ENCODE measurements at places on chromosomes 6 and 20.

DNA sequence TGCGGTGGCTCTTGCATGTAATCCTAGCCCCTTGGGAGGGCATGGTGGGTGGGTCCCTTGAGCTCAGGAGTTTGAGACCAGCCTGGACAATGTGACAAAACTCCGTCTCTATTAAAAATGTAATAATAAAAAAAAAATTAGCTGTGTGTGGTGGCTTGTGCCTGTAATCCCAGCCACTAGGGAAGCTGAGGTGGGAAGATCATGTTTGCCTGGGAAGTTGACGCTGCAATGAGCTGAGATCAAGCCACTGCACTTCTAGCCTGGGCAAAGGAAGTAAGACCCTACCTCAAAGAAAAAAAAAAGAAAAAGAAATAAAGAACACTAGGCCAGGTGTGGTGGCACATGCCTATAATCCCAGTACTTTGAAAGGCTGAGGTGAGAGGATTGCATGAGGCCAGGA is 4.5 kb upstream of the SAMHD1 start:
- DNase-seq, result no peak

GRCh38 chr6:77740380-77740779 is 87.5 kb downstream of the MEI4 start:
- peak; percentile 6 for DNase-seq

GRCh38 chr6:125789167-125789566 is 1.6 kb upstream of the NCOA7 start:
- DNase-seq, result no peak

GRCh38 chr20:41376349-41376748 is 9.7 kb upstream of the EMILIN3 start:
- no peak for DNase-seq

- DNase-seq, result peak; percentile 29
These were observed 4.2 kb downstream of the PRSS16 start for GRCh38 chr6:27251606-27252251.

- peak; percentile 61 for DNase-seq
These were observed 224.8 kb upstream of the MARCKS start for GRCh38 chr6:113632220-113632864.

DNA sequence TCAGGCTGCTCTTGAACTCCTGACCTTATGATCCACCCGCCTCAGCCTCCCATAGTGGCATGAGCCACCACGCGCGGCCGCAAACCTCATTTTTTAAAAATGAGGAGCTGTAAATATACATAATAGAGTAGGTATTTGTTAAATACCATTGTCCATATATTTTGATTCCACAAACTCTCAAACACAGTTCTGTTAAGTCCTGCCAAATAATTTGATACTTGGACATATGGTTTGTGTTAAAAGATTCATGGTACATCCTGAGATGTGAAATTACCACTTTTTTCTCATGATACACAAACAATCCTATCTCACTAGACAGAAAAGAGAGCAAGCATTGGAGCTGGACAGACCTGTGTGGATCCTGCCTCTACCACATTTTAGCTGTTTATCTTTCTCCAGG is 334.1 kb upstream of the KCNQ5 start:
- DNase-seq, result peak; percentile 12

DNA sequence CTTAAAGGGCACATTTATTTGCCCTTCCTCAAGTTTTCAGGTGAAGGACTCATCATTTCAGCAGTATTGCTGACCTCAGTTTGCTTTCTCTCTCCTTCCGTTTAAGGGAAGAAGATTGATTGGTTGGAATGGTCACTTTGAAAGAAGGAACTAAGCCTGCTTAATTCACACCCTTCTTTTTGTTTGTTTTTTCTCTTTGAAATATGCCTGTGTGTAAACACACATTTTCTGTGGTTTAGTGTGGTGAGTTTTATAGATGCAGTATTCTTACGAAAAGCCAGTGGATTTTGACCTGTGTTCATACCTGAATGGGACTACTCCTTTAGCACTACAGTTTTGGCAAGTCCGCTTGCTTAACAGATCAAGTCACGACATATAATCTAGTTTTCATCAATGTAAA is 548.8 kb upstream of the EPHA7 start:
- no peak for DNase-seq

- DNase-seq, result no peak
These were observed 410 bp downstream of the SYNE1 start for GRCh38 chr6:152636609-152637295.

DNA sequence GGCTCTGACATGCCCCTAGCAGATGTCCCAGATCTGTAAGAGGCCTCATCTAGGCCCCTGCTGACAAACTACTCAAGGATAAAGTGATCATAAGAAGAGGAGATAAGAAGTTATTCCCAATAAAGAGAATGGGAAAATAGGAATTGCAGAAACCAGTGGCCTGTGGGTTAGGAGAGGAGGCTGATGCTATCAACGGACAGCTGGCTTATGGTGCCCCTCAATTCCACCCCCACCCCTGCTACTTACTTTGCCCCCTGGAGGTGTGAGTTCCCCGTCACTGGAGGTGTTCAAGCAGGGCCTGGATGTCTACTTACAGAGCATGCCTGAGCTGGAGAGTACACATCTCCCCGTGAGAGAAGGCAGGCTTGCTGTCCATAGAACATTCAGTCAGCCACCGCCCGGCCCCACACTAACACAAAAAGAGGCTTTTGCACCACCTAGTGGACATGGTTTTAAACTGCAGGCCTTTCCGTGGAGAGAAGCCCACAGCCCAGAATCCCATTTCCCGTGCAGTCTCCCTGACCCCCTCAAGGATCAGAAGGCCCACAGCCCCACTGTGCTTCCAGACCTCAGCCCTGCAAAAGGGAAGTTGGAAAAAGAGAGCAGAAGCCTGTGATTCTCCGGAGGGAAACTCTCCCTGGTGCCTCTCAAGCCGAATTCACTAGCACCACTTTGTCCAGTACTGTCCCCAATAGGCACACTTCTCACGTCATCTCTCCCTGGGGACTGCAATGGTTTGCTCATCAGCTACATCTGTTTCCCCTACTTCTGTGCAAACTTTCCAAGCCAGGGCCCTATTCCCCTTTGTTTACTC is 23.8 kb upstream of the BNIP5 start:
- peak; percentile 51 for DNase-seq

DNA sequence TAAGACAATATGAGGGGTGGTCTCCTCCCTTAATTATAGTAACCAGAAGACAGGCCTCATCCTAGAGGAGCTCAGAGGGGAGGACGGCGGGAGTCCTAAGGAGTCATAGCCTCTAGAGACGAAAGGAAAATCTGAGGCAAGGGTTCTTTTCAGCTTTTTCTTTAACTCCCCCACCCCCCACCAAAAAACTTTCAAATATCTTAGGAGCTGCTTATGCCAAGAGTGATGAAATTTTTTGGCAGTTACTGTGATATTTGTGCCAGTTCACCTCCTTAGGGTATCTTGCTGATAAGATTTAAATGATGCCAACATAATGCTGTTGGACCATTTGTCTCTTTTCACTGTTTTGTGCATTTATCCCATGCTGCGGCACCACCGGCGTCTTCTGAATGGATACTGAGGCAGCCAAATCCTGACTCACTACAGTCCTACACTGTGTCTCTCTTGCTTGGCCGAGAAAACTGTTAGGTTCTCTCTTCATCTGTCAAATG is 44.5 kb upstream of the DSE start:
- no peak for DNase-seq

DNA sequence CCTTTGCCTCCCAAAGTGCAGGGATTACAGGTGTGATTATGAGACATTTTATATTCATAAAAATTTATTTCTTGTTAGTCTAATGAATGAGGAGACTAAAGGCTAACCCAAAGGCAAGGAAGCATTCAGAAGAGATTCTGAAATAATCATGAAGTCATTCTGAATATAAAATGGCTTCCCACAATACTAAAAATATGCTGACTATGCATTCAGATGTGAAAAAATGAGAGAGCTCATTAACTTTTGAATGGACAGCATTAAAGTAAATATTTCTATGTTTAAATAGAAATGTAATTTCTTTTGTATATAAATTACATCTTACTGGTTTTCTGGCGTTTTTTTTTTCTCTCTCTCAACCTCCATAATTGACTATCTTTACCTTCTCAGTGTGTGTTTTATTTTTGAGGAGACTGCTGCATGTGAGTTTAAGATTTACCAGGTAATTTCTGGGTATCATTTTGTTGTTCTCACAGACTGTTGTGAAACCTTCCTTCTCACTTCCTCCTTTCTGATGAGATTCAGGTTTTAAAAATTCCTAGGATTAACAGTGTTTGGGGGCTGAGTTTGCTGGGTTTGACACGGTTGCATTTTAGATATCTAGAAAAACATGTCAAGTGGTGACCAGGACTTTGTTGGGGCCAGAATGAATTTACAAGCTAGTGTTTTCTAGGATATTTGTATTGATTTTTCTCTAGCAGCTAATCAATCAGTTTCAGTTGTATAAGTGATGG is 316.6 kb downstream of the CDKAL1 start:
- DNase-seq, result no peak

GRCh38 chr6:91718198-91718597 is 1131.3 kb upstream of the MAP3K7 start:
- DNase-seq, result no peak

GRCh38 chr20:33518071-33518470 is 28.2 kb downstream of the CBFA2T2 start:
- DNase-seq, result no peak

GRCh38 chr20:41091927-41092326 is 45.4 kb upstream of the PLCG1 start:
- no peak for DNase-seq

- DNase-seq, result no peak
These were observed 105.1 kb downstream of the UTRN start for GRCh38 chr6:144390202-144390601.

DNA sequence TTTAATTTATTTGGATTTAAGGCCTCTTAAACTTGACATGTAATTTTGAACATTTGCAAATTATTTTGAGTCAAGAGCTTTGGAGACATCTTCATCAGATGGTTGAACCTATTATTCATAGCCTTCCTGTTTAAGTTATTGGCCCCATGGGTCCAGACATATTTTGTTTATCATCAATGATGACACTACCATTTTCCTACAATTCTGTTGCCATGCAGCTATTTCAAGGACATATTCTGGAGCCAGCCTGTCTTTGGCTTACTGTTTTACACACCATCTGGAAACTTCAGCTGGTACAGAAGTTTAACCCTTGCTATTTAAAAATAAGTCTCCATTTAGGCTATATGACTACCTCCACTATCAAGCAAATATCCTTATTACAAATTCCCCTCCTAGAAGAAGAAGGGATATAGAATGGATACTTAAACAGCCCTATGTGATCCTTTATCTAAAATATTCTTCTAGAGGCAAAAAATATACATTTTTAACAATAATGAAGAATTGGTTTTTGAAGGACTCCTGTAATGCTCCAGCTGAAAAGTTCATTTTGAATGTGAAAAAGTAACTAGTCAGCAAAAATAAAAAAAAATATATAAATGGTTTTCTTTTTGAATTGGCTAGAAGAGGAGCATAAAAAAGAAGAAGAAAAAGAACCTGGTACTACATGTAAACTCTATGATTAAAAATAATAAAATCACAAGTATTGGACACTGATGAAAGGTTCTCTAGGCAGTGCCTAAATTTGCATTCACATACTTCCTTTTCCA is 544.0 kb upstream of the HS3ST5 start:
- no peak for DNase-seq

GRCh38 chr6:385614-386013 is 5.9 kb upstream of the IRF4 start:
- DNase-seq, result no peak

- DNase-seq, result no peak
These were observed 71.0 kb downstream of the EDN1 start for GRCh38 chr6:12361042-12361765.

DNA sequence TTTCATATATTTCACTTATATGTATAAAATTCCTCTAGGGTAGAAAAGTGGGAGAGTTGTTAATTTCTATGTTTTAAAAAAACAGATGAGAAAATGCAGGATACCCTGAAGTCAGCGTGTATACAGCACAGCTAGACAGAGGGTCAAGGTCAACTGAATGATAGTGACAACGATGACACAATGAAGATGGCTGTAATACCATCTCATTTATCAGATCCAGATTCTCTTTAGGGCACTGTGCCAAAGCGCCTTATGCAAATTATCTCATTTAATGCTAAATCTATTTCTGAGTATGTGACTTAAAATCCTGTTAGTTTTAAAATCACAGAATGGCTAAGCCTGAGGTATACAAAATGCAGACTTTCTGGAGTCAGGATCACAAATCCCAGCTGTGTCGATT is 431.4 kb upstream of the RUNX2 start:
- no peak for DNase-seq

- DNase-seq, result peak; percentile 18
These were observed 16.2 kb upstream of the RSPO3 start for GRCh38 chr6:127102299-127102698.

- DNase-seq, result no peak
These were observed 448 bp upstream of the RNF114 start for GRCh38 chr20:49935746-49936152.

GRCh38 chr20:17856024-17856564 is 112.5 kb downstream of the SNX5 start:
- no peak for DNase-seq

GRCh38 chr6:85470023-85470410 is 20.1 kb downstream of the NT5E start:
- no peak for DNase-seq

- DNase-seq, result peak; percentile 53
These were observed 50.0 kb upstream of the DST start for GRCh38 chr6:56692523-56693245.

DNA sequence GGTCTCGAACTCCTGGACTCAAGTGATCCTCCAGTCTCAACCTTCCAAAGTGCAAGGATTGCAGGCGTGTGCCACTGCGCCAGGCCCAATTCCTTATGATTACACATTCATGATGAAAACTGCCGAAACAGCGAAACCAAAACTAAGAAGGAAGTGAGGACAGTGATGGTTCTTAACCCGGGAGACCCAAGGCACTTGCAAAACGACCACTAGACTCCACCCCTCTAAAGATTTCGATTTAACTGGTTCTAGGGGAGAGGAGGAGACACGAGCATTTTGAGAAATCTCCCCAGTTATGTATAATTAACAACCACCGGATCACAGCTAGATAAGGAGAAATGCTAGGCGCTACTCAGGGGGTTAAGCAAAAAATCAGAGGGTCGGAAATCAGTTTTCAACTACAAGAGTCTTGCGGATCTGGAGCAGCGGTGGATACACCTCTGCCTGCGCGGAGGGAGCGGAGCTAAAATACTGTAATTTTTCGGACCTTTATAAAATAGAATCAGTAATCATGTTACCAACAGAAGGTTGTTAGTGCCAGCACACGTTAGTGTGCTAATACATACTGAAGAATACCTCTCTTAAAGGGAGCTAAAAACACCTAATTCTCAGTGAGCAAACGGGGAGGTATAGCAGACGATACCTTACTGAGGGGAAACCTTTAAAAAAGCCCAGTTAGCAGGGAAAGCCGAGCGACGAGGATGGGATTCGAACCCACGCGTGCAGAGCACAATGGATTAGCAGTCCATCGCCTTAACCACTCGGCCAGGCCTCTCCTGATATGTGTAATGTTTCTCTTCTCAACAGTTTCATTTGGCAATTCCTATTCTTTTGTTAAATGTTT is 60.0 kb upstream of the BTN3A2 start:
- DNase-seq, result peak; percentile 92

- DNase-seq, result no peak
These were observed 1.8 kb downstream of the PLA2G7 start for GRCh38 chr6:46733341-46733801.
